Fibroblast of pulmonary artery (primary cell): ENCODE measurements at places on chromosomes 3 and 15.

DNA sequence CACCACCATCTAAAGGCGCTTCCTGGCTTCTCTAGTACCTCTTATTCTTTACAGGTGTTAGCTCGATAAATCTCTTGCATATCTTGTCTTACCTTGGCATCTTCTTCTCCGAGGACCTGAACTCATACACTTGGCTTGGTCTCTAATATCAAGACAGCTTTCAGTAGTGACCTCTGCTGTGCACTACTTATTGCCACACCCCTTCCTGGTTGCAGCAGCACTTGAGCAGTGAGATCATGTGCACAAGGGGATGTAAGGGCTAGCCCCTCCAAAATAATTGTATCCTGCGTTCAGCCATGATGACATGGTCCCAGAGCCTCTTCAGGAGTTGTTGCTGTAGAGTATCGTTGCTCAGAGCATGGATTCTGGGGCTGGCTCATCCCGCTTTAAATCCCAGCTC, 1.3 kb upstream of the PLA1A start:
- DNase-seq, result no peak

GRCh38 chr3:47010910-47011309, 31.4 kb downstream of the NBEAL2 start:
- DNase-seq, result no peak

- peak; percentile 93 for DNase-seq
Observed at GRCh38 chr15:78072080-78072892, 5.2 kb downstream of the TBC1D2B start.

GRCh38 chr3:37492468-37492867, 318.1 kb upstream of the LRRFIP2 start:
- DNase-seq, result no peak

DNA sequence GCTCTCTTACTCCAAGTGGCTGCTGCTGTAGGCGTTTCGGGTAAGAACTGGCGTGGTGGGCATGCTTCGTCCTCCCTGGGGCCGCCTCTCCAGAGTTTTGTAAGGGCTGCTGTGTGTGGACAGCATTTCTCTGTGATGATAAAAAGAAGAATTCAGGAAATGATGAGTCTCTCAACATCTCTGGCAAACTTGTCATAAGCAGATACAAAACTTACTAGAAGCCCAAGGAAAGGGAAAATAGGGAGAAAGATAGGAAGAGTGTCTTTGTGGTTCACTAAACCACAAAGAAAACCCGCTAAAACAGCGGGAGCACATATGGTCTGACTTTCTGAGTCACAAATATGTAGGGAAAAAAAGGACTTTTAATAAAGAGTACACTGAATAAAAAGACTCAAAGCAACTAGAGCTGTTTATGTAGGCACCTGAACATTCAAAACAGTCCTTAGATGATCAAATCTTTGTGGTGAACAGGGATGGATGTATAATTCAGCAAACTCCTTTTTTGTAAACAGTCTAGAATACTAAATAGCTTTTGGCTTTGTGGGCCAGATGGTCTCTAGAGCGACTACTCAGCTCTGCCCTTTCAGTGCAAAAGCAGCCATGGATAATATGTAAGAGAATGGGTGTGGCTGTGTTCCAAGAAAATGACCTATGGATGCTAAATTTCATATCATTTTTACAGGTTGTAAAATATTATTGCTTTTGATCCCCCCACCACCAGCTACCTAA, 60.4 kb upstream of the LMOD3 start:
- peak; percentile 82 for DNase-seq

- DNase-seq, result peak; percentile 60
Observed at GRCh38 chr3:189839576-189839975, 208.4 kb downstream of the TP63 start.

DNA sequence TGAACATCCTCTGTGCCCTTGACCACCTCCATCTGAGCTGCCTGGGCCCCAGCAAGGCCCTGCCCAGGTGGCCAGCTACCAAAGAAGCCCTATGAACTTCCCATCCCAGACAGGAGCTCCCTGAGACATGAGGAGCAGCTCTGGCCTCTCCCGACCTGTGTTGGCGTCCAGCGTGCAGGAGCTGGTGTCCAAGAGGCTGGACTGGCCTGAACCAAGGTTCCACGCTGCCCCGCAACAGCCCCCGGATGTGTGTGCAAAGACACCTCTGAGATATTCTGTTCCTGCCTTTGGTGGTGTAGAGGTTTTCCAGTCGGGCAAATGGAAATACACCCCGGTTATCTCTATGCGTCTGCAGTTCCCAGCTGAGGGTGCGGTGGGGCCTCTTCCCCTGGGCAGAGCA, 42.1 kb downstream of the WNT7A start:
- DNase-seq, result no peak

- no peak for DNase-seq
Observed at GRCh38 chr3:14425581-14426304, 23.3 kb downstream of the SLC6A6 start.

- DNase-seq, result no peak
Observed at GRCh38 chr3:46221938-46222337, 13.8 kb upstream of the CCR1 start.

DNA sequence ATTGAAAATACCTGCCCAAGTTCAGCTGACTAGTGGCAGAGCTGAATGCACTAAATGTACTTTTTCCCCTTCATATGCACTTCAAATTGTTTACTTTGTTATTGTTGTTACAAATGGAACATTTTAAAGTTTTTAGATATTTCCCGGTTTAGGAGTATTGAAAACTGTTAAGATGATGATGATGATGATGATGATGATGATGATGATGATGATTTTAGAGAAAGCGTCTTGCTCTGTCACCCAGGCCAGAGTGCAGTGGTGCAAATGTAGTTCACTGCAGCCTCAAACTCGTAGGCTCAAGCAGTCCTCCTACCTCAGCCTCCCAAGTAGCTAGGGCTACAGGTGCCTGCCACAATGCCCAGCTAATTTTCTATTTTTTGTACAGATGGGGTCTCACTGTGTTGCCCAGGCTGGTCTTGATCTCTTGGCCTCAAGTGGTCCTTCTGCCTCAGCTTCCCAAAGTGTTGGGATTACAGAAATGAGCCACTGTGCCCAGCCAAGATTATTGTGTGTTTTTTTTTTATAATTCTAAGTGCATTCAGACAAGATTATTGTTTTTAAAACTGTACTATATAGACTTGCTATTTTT, 45.9 kb upstream of the SLC22A13 start:
- no peak for DNase-seq

GRCh38 chr15:87549860-87550259, 706.7 kb downstream of the NTRK3 start:
- DNase-seq, result no peak

- peak; percentile 1 for DNase-seq
Observed at GRCh38 chr3:385151-385550, 188.6 kb downstream of the CHL1 start.

GRCh38 chr3:114319453-114319852, 25.6 kb downstream of the TIGIT start:
- DNase-seq, result peak; percentile 59
